Natural killer cell treated with Interleukin-12 subunit alpha and Interleukin-12 subunit beta and Interleukin-15 and Interleukin-18, amount 100 ng/mL, for 72 hours (primary cell): ENCODE measurements at places on chromosomes 7 and 10. TPM values are rescaled to one million over a fixed set of nuclear protein-coding genes. Genes with fewer than 3 reads are reported as not detected.

GRCh38 chr7:90843472-90843871, 247.4 kb downstream of the CDK14 start:
- H3K4me3 ChIP-seq = no peak overlapping the region
- H3K4me1 ChIP-seq = no peaks in the 10 kb centered on the region
- H3K27me3 ChIP-seq = no peaks in the 10 kb centered on the region
- no peaks in the 10 kb centered on the region for H3K36me3 ChIP-seq

DNA sequence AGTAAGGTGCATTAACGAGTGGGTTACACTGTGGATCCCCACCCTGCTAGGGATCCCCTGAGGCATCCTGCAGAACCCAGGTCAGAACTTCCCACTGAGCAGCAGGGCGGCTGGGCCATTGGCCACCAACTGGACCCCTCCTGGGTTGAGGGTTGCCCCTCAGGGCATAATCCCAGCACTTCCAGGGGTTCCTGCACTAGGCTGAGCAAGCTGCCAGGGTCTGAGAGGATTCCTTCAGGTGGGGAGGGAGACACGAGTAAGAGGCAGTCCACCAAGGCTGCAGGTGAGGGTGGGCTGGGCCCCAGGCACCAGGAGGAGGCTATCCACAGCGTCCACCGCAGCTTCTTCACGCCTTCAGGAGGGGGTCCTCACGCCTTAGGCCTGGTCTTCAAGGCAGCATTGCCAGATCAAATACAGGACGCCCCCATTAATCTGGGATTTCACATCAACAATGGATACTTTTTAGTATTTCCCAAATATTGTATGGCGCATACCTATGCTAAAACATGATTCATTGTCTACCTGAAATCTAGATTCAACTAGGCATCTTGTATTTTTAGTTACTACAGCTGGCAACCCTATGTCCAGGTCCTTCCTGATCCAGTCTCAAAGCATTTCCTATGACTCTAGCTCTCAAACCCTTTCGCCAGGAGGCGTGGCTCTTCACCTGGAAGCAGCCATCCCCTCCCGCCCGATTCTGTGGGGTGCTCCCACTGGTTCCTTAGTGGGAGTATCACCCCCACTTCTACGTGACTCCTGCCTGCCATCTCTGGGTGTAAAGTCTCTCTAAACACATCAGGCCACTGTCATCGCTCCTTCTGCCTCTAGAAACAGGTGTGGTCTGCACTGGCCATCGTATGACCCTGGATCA, 4.1 kb downstream of the PRKAG2 start:
- DNase-seq = no peak
- H3K27me3 ChIP-seq = no peaks in the 10 kb centered on the region
- H3K4me3 ChIP-seq = no peak overlapping the region
- H3K27ac ChIP-seq = no peak overlapping the region

GRCh38 chr10:34575882-34576281, 239.2 kb downstream of the PARD3 start:
- no peak overlapping the region for H3K27ac ChIP-seq
- no peaks in the 10 kb centered on the region for H3K36me3 ChIP-seq
- no peaks in the 10 kb centered on the region for H3K4me1 ChIP-seq

GRCh38 chr10:98285416-98285815, 17.4 kb upstream of the LOXL4 start:
- H3K27ac ChIP-seq = no peak overlapping the region
- no peaks in the 10 kb centered on the region for H3K36me3 ChIP-seq
- H3K4me3 ChIP-seq = no peak overlapping the region
- H3K4me1 ChIP-seq = no peaks in the 10 kb centered on the region
- peaks cover 24% of the 10 kb centered on the region for H3K27me3 ChIP-seq

GRCh38 chr10:52979295-52979990, 206.9 kb upstream of the MBL2 start:
- no peaks in the 10 kb centered on the region for H3K27me3 ChIP-seq
- no peaks in the 10 kb centered on the region for H3K4me1 ChIP-seq
- no peak overlapping the region for H3K27ac ChIP-seq
- H3K36me3 ChIP-seq = peaks cover 6% of the 10 kb centered on the region
- DNase-seq = no peak

GRCh38 chr10:75407224-75407712, 5.7 kb upstream of the ZNF503 start:
- H3K27me3 ChIP-seq = peaks cover 68% of the 10 kb centered on the region
- H3K27ac ChIP-seq = no peak overlapping the region
- no peak for DNase-seq
- H3K4me1 ChIP-seq = peaks cover 26% of the 10 kb centered on the region

Gene SEC61G
- total RNA-seq = 125 TPM

GRCh38 chr7:149010451-149010850, 17.9 kb downstream of the PDIA4 start:
- H3K27ac ChIP-seq = no peak overlapping the region
- peaks cover 18% of the 10 kb centered on the region for H3K36me3 ChIP-seq
- peaks cover 25% of the 10 kb centered on the region for H3K4me1 ChIP-seq

GRCh38 chr7:26305090-26305868, 13.6 kb downstream of the SNX10 start:
- peak overlapping the region; percentile 92 for H3K27ac ChIP-seq
- DNase-seq = peak; percentile 77
- H3K4me1 ChIP-seq = peaks cover 47% of the 10 kb centered on the region
- H3K36me3 ChIP-seq = peaks cover 17% of the 10 kb centered on the region
- H3K27me3 ChIP-seq = no peaks in the 10 kb centered on the region
- H3K4me3 ChIP-seq = peak overlapping the region; percentile 69

DNA sequence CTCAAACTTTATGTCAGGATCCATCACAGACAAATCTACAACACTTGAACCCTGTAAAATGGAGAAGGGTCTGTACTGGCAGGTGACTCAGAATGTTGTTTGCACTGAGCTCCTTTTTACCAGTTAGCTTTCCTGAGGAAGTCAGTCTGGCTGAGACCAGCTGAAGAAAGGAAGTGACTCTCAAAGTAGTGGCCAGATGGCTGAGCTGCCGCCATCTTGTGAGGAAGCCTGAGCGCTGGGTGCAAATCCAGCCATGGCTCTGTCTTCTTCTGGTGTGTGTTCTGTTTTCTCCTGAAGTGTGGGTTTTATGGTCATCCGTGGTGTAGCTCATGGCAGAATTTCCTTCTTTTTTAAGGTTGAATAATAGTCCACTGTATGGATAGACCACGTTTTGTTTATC, 25.5 kb upstream of the ECHDC3 start:
- H3K36me3 ChIP-seq = no peaks in the 10 kb centered on the region
- H3K4me3 ChIP-seq = no peak overlapping the region
- DNase-seq = no peak
- H3K4me1 ChIP-seq = no peaks in the 10 kb centered on the region
- H3K27ac ChIP-seq = no peak overlapping the region

Gene ANKRD30A
- not detected for total RNA-seq

DNA sequence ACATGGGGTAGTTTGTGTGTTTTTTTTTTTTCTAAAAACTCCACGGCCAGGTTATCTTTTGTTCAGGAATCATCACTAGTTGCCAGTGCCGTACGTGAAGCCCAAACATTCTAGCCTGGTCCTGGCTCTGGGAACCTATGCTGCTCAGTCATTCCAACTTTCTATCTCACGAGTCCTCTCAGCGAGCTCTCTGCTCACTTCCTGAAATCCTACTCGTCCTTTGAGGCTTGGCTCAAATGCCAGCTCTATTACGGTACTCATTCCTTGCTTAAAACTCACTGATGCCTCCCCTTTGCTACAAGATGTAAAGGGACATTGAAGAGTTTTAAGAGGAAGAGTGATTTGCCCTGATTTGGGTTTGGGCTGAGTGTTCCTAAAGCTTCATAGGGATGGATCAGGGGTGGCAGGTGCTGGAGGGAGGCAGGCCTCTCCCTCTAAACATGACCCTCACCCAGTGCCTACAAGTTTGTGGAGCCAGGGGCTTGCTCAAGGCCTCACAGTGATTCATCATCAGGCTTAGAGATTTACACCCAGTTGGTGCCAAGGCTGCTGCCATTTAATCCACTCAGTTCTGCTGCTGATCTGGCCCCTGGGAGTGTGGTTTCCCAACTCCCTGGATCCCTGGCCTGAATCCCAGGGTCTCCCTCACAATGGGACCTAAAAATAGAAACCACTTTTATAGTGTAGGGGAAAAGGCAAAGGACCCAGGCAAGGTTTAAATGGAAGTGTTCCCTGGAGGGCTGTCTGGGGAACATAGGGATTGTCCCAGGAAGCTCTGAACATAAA, 46.1 kb upstream of the R3HCC1L start:
- no peaks in the 10 kb centered on the region for H3K4me1 ChIP-seq
- H3K36me3 ChIP-seq = no peaks in the 10 kb centered on the region
- no peak for DNase-seq
- no peak overlapping the region for H3K4me3 ChIP-seq
- peaks cover 30% of the 10 kb centered on the region for H3K27me3 ChIP-seq
- no peak overlapping the region for H3K27ac ChIP-seq

Gene CRYGN
- not detected for total RNA-seq

Gene SLC18A3
- not detected for total RNA-seq

Gene HOXA2
- not detected for total RNA-seq

- H3K4me1 ChIP-seq = no peaks in the 10 kb centered on the region
- peaks cover 7% of the 10 kb centered on the region for H3K27me3 ChIP-seq
- H3K4me3 ChIP-seq = no peak overlapping the region
- no peak overlapping the region for H3K27ac ChIP-seq
- H3K36me3 ChIP-seq = no peaks in the 10 kb centered on the region
Observed at GRCh38 chr10:86692664-86693063, 24.4 kb downstream of the LDB3 start.

DNA sequence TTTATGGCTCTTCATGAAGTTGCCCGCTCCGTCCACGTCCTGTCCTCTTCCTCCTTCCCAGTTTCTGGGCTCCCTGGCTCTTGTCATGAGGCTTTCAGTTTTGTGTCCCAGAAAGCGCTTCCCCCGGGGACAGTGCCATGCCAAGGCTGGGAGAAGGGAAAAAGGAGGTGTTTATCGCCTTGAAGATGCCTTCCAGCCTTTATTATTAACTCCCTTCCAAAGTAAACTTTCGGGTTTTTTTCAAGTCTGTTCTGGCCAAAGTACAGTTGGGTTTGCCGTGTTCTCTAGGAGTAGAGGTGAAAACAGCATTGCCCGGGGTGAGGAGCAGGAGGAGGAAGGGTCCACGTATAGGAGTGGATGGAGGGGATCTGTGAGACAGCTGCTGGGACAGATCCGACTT, 117.2 kb downstream of the CUX1 start:
- H3K27ac ChIP-seq = no peak overlapping the region
- no peaks in the 10 kb centered on the region for H3K36me3 ChIP-seq
- no peak overlapping the region for H3K4me3 ChIP-seq
- DNase-seq = peak; percentile 44
- H3K4me1 ChIP-seq = peaks cover 11% of the 10 kb centered on the region

DNA sequence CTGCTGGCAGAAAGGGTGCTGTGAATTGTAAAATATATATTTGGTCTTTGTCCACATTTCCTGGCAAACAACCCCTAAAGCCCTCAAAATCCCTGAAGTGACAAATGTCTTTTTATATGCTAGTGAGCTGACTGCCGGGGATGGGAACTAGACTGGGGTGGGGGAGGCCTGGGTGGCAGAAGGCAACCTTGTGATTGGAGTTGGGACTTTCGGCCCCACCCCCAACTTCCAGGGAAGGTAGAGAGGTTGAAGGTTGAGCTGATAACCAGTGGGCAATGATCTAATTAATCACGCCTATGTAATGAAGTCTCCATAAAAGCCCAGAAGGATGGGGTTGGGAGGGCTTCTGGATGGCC, 2.7 kb downstream of the EPHA1 start:
- no peak for DNase-seq
- H3K27me3 ChIP-seq = peaks cover 34% of the 10 kb centered on the region
- H3K27ac ChIP-seq = no peak overlapping the region
- H3K36me3 ChIP-seq = no peaks in the 10 kb centered on the region

- DNase-seq = no peak
- H3K36me3 ChIP-seq = no peaks in the 10 kb centered on the region
- H3K27me3 ChIP-seq = peaks cover 14% of the 10 kb centered on the region
- H3K4me3 ChIP-seq = no peak overlapping the region
Observed at GRCh38 chr10:2927958-2928840, 139.1 kb upstream of the PFKP start.

DNA sequence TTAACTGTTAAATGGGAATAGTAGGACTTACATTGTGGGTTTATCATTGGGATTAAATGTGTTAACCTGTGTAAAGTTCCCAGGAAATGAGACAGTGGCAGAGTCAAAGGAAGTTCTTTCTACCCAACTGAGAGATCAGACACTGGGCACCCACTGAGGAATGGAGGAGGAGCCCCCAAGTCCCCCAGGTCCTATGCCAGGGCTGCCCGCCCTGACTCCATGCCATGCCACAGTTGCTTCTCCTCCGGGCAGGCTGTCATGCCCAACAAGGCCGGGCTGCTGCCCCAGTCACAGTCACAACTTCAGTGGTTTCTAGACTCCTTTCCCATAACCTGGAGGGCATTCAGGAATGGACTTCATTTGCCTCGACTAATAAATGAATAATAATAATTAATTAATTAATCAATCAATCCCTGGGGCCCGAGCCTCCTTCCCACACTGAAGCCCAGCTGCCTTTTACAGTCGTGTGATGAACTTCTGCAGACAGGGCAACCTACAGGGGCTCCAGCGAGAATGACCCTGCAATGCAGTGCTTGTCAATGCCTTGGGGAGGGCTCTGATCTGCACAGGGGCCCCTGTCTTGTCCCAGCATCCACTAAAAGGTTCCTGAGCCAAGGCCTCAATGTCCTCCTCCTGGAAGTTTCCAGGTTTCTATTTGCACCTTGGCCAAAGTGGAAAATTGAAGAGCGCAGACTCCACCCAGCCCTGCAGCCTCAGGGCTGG, 32.4 kb downstream of the DRGX start:
- no peak for DNase-seq
- no peak overlapping the region for H3K27ac ChIP-seq
- peaks cover 2% of the 10 kb centered on the region for H3K27me3 ChIP-seq
- no peak overlapping the region for H3K4me3 ChIP-seq
- no peaks in the 10 kb centered on the region for H3K4me1 ChIP-seq

DNA sequence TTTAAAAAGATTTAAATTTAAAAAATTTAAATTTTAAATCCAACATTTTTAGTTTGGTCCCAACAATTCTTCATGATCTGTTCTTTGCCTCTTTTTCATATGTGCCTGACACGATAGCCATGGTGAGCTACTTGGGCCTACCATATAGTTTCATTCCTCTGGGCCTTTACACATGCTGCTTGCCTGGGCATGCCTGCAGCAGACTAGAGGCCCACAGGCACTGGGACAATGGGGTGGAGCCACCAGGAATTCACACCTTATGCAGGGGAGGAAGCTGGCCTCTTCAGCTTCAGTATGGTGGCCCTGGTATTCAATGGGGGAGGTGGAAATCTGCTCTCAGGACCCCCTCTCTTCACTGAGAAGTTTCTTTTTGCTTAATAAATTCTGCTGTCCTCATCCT, 37.8 kb upstream of the ZNF365 start:
- H3K4me1 ChIP-seq = peaks cover 4% of the 10 kb centered on the region
- peaks cover 41% of the 10 kb centered on the region for H3K36me3 ChIP-seq
- peaks cover 15% of the 10 kb centered on the region for H3K27me3 ChIP-seq
- DNase-seq = no peak

DNA sequence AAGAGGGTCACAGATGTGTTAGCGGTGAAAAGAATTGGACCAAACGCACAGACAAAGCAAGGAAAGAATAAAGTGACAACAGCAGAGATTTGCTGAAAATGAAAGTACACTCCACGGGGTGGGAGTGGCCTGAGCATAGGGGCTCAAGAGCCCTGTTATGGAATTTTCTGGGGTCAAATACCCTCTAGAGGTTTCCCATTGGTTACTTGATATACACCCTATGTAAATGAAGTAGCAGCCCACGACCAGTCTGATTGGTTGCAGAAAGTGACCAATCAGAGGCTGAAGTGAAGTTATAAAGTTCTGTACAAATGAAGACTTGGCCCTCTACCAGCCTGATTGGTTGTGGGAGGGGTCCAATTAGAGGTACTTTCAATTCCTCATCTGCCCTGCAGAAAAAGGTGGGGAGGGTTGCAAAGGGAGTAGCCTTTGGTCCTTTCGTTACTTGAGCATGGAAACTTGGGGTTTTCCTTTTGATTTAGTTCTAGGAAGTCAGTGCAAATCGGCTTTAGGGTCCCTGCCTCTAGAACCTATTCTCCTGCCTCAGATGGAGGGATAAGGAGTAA, 125.6 kb upstream of the PRPS1L1 start:
- H3K4me3 ChIP-seq = no peak overlapping the region
- H3K36me3 ChIP-seq = no peaks in the 10 kb centered on the region
- no peak for DNase-seq
- H3K27me3 ChIP-seq = peaks cover 18% of the 10 kb centered on the region

Gene ASIC3
- total RNA-seq = 2.8 TPM
